Left cardiac atrium (tissue), 4 donors: ENCODE measurements at places on chromosomes 4 and X. TPM values are rescaled to one million over a fixed set of nuclear protein-coding genes. Genes with fewer than 3 reads are reported as not detected.

- no peak for DNase-seq
These were observed 134.3 kb upstream of the VCX2 start for GRCh38 chrX:8305350-8305749.

- DNase-seq, result no peak
These were observed 1343.8 kb upstream of the IGFBP7 start for GRCh38 chr4:58453956-58454355.

- no peak for DNase-seq
These were observed 378.3 kb downstream of the PPP1R2C start for GRCh38 chrX:42399632-42400024.

The SOX3 gene
- not detected for total RNA-seq

The MAGEA3 gene
- total RNA-seq, result not detected
